Dorsolateral prefrontal cortex (tissue), 122 donors: ENCODE measurements at places on chromosomes 11 and 22.

GRCh38 chr11:25734591-25735211 is 597.2 kb upstream of the ANO3 start:
- DNase-seq: no peak

DNA sequence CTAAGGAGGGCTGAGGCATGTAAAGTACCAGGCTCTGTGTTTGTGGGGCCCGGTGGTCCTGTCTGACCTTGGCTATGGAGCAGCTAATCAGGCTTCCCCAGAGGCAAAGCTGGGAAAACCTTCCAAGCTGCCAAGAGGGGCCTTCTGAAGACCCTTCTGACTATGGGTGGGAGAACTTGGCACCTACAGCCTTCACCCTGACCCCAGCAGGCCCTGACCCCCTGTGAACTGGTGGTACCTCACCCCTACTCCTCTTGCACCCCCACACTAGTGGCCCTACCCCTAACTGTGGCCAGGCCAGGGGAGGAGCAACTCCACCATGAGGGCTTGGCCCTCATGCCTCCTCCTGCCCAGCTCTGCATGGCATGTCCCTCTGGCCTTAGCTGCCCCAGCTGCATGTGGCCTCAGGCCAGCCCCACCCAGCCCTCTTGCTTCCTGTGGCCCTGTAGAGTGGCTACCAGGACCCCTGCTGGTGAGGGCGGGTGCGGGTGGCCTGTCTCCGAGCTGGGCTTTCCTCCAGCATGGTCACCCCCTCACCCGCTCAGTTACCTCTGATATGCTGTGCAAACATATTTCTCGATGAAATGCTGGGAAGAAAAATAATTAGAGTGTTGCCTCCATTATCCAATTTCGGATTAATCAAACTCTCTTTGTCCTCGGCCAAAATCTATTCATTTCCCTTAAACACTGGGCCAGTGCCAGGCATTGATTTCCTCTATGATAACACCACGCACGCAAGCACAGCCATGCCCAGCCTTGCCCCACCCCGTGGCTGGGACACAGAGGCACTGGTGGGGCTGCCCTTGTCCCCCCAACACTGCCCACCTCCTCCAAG is 7.5 kb downstream of the GNAZ start:
- DNase-seq: no peak

GRCh38 chr11:132803436-132803835 is 728.9 kb downstream of the OPCML start:
- no peak for DNase-seq

DNA sequence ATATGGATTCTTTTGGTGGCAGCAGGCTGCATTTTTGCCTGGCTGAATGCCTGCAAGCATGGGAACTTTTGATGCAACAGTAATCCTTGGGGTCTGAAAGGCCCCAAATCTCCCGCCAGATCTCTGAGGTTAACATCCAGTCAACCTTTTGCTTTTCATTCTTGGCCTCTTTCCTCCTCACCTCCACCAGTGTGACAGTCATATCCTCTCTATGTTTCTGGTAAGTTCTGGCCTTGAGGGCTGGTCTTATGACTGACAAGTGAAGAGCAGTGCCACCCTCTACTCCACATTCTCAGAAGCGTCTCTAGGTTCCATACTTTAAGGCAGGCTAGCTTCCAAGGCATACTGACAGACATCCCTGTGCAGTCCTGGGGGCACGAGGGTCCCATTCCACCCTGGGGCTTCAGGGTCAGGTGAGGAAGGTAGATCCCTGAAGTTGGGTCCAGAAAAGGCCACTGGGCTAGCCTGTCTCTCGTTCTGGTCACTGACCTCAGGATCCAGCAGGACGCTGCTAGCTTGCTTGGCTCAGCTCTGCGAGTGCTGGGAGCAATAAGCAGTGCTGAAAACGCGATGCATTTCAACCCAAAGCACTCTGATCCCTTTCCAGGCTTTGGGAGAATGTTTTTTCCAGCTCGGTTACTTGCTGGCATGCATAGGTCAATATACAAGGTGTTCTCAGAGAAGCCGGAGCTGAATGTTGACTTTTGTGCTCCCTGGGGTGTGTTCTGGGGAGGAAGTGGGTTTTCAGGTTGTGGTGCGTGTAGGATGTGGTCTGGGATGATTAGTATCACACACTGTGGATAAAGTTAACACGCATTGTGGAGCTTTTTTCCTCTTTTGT is 75.2 kb downstream of the PTPRJ start:
- DNase-seq: no peak

- DNase-seq: no peak
Measured at GRCh38 chr11:131474947-131475346, 104.5 kb downstream of the NTM start.

DNA sequence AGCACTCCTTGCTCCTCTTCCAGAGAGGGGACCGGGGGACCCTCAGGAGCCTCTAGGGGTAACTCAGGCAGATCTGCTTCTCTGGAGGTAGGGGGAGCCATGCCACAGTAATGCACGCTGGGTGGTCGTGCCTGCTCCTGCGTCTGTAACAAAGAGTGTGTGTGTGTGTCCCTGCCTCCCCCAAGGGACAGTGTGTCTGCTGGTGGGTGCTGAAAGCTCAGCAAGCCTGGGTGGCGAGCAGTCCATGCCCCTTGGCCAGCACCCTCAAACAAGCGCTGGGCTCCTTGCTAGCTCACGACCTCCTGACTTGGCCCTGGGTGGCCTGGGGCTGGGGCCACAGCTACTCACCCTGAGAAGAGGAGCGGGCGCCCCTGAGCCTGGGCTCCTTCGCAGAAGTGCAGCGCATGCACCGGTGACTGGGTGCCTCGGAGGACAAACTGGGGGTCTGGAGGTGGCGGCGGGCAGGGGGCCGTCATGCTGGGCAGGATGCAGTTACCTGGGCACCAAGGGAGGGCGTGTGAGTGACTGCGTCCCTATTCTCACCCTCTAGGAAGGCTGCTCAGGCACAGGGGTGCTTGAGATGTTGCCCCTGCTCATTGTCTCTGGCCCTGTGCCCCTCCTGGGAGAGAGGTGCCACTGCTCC is 33.7 kb downstream of the GNB1L start:
- DNase-seq: peak; percentile 15

DNA sequence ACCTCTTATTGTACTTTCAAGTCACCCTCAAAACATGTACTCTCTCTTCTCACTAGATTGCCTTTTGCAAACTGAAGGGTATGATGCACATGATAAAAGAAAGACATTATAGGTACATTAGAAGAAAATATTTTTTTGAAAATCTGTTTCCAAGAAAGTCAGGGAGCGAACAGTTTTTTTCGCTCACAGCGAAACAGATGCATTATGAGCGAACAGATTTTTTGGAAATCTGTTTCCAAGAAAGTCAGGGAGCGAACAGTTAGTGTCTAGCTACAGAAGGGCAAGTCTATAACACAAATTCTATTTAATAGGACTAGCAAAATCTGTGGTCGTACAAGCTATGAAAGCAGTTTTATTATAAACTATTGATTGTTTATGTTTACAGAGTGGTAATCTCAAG is 296.2 kb upstream of the ANO3 start:
- no peak for DNase-seq

DNA sequence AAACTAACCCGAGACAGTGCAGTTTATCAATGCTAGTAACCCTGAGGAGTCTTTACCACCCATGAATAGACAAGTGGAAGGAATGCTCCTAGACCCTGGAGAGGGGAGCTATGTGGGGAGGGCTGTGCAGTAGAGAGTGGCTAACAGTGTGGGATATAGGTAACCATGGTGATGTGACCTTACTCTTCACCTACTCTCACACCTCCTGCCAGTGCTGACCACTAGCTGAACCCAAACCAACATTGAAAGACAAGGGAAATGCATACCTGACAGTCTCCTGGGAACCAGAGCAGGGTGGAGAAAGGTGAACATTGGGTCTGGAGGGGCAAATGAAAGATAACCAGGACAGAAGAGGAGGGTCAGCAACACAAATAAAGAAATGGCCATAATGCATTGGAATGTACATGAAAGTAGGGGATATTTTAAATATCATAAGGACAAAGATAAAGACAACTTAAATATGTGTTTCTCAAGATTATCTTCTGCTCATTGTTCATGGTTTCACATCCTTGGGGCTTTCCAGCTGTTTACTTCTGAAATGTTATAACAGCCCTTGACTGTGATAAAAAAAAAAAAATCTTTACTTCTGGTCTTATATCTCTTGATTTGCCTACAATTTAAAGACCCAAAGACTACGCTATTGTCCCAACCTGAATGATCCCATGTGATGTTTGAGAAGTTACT is 983.3 kb upstream of the TENM4 start:
- no peak for DNase-seq

DNA sequence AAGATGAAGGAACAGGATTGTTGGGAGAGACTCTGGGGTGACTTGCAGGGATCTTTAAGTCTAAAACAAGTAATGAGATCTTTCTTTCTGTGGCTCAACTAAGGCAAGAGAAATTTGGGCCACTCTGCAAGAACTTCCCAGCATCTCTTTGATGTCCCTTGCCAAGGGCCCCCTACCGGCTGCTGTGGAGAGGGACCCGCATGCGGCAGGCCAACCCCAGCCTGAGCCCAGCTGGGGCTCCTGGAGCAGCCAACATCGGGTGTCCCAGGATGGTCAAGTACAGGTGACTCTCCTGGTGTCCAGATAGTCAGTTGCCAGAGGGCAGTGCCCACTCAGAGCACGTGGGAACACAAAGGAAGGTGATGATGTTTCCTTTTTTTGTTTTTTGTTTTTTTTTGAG is 363.2 kb downstream of the TBC1D22A start:
- no peak for DNase-seq

DNA sequence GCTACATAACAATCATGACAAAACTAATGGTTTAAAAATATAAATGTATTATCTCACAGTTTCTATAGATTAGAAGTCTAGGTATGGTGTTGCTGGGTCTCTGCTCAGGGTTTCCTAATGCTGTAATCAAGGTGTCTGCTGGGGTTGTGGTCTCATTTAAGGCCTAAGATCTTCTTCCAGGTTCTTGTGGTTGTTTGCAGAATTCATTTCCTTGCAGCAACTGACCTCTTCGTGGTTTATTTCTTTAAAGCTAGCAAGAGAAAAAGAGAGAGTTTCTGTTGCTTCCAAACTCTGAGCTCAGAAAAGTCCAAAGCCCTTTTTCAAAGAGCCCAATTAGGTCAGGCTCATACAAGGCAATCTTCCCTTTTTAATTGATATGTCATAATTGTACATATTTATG is 452.7 kb upstream of the CCDC179 start:
- DNase-seq: no peak

- DNase-seq: no peak
Measured at GRCh38 chr11:68302670-68303069, 9.7 kb upstream of the LRP5 start.

GRCh38 chr11:11108026-11108425 is 245.0 kb downstream of the CSNK2A3 start:
- DNase-seq: no peak

- DNase-seq: no peak
Measured at GRCh38 chr11:113874581-113875233, 665 bp downstream of the USP28 start.

- no peak for DNase-seq
Measured at GRCh38 chr11:28815110-28815509, 706.9 kb downstream of the METTL15 start.

DNA sequence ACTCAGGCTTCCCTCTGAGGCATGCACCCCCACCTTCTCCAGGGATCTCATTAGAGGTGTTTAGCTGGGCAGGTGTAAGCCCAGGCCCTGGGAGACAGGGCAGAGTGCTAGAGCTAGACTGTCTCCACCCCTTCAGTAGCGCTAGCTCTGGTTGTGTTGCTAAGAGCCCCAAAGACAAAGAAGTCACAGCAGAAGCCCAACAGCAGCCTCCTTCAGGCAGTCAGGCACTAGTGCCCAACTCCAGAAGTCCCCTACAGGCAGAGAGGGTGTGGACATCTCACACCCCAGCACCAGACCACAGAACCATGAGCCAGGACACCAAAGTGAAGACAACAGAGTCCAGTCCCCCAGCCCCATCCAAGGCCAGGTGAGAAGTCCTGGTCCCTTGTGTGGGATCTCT is at the start of gene CNGA4:
Gene CNGA4 (plus strand): TSS at position 188 of the 400 bp plus-strand sequence. CDS start 118 bp downstream, at position 306.
- DNase-seq: no peak

GRCh38 chr22:25134451-25134850 is 65.2 kb upstream of the CRYBB3 start:
- no peak for DNase-seq

GRCh38 chr22:45959719-45960476 is 17.1 kb downstream of the WNT7B start:
- no peak for DNase-seq

GRCh38 chr11:130103296-130103814 is 33.7 kb downstream of the APLP2 start:
- no peak for DNase-seq

DNA sequence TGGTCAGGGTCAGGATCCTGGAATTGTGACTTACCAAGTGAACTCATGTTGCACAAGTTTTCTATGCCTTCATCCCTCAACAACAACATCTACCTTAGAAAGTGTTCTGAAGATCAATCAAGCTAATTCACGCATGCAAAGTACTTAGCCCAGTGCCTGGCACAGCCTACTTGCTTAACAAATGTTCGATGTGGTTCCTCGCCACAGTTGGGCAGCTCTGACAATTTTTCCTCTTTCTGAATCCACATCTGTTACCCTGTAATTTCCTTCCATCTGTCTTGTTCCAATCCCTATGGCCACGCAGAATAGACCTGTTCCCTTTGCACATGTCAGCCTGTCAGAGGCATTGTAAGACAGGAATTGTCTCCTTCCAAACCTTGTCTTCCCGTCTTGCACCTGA is 1415.2 kb downstream of the TBC1D22A start:
- no peak for DNase-seq

- DNase-seq: no peak
Measured at GRCh38 chr11:75734491-75735180, 17.0 kb downstream of the MOGAT2 start.

- DNase-seq: no peak
Measured at GRCh38 chr11:36347384-36347906, 51.4 kb downstream of the PRR5L start.

DNA sequence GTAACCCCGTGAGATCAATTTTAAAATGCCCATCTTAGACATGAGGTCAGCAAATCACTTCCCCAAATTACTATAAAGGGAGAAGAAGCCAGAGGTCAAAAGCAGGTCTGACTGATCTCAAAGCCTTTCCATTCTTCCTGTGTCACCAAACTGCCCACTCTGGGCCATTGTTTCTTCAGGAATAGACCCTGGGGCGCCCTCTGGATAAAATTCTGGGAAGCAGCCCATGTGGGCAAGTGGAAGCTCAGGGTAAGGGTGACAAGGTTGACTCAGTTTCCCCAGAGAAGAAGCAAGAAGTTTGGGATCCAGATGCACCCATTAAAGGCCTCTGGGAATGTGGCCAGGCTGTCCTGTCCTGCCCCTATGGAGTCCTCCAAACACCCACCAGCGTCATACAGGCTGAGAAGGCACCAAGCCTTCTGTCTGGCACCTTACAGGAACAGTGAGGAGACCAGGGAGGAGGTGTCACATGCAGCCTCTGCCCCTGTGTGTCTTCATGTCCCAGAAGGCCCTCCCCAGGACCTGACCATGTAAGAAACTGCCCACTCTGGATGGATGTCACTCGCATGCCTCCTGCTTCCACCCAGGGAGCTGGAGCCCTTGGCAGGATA is 50.1 kb downstream of the CHST1 start:
- no peak for DNase-seq

DNA sequence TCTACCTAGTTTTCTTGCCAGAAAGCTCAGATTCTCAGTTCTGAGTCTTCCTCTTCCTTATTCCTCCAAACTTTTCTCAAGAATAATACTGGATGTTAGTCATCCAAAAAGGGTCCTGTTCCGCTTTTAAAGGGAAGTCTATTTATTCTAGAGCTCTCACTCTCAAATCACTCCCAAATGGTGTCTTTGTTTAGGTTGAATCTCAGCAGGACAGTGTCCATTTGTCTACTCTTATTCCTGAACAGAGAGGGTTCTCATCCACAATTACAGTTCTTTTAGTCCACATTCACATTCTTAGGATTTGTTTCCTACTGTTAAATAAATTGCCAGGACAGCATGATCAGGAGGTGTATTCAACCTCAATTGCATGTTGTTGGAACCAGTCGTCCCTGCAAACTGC is 61.3 kb downstream of the MUC15 start:
- DNase-seq: no peak

GRCh38 chr22:22322792-22323191 is 78.2 kb downstream of the VPREB1 start:
- no peak for DNase-seq
